ENCODE measurements at places on chromosomes 7 and 10.

GRCh38 chr7:32275216-32276009 lies 205.2 kb upstream of the PDE1C start:
- no peak for DNase-seq

DNA sequence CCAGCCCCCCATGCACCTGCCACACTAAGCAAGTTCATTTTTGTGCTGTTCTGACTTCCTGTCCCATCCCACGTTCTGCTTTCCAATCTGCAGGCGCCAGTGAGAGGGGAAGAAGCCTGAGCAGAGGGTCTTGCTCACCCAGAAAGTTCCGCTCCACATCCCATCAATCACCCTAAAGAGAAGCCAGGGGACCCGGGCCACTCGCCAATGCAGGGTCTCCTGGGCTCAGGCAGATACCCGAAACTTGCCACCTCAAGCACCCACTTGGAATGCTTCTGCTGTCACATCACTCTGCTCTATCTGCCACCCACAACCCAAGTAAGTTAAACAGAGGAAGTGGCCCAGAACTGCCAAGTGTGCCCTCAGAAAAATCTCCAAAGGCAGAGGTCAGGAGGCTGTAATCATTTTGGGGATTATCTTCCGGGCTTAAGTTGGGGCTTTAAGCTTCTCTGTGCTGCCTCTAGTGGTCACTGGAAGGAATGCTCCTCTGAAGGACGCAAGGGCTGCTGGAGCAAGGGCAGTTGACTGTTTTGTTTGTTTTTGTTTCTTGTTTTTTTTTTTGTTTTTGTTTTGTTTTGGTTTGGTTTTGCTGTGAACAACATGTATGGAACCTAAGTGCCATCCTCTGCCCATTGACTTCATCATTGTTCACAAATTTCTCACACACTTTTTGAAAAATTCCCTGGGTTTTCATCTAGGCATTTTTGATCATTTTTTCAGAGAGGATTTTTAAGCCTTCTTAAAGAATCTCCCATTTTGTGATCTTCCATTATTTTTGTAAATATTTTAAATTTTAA lies 25.5 kb downstream of the PRR15 start:
- no peak for DNase-seq

- DNase-seq: no peak
Measured at GRCh38 chr7:69334701-69335100, 263.6 kb upstream of the AUTS2 start.

DNA sequence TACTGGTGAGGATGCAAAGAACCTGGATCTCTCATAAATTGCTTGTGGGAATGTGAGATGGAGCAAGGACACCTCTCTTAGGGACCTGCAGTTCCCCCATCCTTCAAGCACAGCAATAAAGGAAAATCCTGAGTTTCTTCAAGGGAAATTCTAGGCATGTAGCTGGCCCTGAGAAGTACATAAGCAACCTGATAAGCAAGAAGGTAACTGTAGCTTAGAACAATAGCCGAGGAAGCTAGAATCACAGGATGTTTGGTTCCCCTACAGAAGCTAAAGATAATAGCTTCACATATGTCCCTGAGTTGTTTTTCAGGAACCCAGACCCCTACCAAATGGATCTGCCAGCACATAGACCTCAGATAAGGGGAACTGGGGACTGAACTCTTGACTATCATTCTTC lies 11.6 kb upstream of the UPP1 start:
- no peak for DNase-seq

- no peak for DNase-seq
Measured at GRCh38 chr10:118832241-118832651, 77.5 kb upstream of the CACUL1 start.

- DNase-seq: no peak
Measured at GRCh38 chr10:99530108-99531025, 2.4 kb upstream of the NKX2-3 start.

DNA sequence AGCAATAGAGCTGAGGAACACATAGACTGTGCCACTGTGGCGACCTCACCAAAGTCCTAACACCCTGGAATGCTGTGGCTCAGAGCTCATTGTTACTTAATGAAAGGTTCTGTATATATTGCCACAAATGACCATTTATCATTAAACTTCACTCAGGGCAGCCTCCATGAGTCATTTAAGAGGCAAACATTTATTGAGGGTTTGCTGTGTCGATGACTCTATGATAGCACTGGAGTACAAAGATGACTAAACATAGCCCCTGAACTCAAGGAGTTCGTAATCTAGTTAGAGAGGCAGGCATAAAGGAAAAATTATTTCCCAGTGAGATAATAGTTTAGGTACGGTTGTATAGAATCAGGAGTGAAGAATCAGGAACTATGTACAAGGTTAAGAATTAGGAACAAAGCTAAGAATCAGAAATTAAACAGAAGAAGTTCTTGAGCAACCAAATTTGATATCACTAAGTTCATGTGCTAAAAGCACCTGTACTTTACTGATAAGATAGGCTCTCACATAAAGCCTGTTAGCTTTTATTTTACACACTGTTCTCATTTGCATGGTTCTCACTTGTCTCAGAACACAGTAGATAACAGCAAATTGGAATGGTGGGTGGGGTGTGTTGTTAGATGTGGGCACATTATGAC lies 7.9 kb downstream of the ENTPD7 start:
- no peak for DNase-seq

GRCh38 chr7:610531-611280 lies 91.1 kb upstream of the PDGFA start:
- no peak for DNase-seq

DNA sequence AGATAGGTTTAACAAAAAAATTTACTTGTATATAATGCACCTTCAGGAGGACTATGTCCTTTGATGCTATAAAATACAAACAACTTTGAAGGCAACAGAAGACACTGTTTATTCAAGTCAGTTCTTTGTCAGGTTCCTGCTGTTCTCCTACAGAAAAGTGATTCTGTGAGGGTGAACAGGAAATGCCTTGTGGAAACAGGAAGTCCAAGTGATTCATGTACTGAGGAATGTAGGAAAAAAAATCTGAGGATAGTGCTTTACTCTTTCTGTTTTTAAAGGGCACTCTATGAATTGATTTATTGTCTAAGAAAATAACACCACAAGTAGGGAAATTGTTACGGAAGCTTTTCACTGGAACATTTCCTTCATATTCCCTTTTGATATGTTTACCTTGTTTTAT lies 171.9 kb downstream of the HDAC9 start:
- no peak for DNase-seq

DNA sequence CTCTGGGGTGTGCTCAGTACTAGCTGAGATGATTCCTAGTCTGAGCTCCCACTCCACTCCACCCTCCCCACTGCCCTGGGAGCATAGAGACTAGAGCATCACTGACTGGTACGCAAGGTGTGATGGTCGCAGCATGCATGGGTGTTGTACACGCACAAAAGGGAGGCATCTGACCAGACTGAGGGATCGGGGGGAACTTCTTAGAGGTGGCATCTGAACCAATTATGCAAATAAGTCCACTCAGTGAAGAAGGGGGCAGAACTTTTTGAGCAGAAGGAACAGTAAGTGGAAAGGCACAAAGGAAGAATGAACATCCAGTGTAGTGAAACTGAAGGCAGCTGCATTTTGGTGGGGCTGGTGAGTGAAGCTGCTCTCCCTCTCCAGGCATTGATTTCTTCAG lies 25.5 kb downstream of the PDSS1 start:
- DNase-seq: no peak

- DNase-seq: no peak
Measured at GRCh38 chr10:22420787-22421517, 75.7 kb downstream of the SPAG6 start.
